ENCODE measurements at places on chromosomes 6 and 20. TPM values are rescaled to one million over a fixed set of nuclear protein-coding genes. Genes with fewer than 3 reads are reported as not detected.

MAS1 gene
- not detected for total RNA-seq

PNISR gene
- 28.8 TPM for total RNA-seq

SMOC2 gene
- total RNA-seq, result not detected

ALDH8A1 gene
- 0.10 TPM for total RNA-seq

GLP1R gene
- total RNA-seq, result not detected

KIAA1755 gene
- total RNA-seq, result 0.21 TPM

CCN5 gene
- 27.9 TPM for total RNA-seq

LSM2 gene
- total RNA-seq, result 59.0 TPM

SCUBE3 gene
- total RNA-seq, result 0.05 TPM

C20orf141 gene
- total RNA-seq, result 0.29 TPM

HLA-DOB gene
- total RNA-seq, result 0.13 TPM

OSTM1 gene
- 25.2 TPM for total RNA-seq

RAET1L gene
- 0.44 TPM for total RNA-seq

FLRT3 gene
- 1.9 TPM for total RNA-seq

MAP1LC3A gene
- total RNA-seq, result 30.5 TPM

RPS6KA2 gene
- total RNA-seq, result 0.16 TPM

KIAA0408 gene
- total RNA-seq, result 5.3 TPM

PGC gene
- 0.08 TPM for total RNA-seq

MAP3K5 gene
- 2.2 TPM for total RNA-seq

ERVFRD-1 gene
- not detected for total RNA-seq

NTSR1 gene
- total RNA-seq, result 0.10 TPM

STMND1 gene
- total RNA-seq, result not detected

CDKN1A gene
- total RNA-seq, result 309 TPM

NNAT gene
- total RNA-seq, result not detected

FOXA2 gene
- total RNA-seq, result 17.8 TPM

MEP1A gene
- not detected for total RNA-seq

GRM1 gene
- total RNA-seq, result 0.02 TPM

THBD gene
- 113 TPM for total RNA-seq

TULP4 gene
- total RNA-seq, result 6.3 TPM

GABBR1 gene
- total RNA-seq, result 3.7 TPM

PTGIS gene
- not detected for total RNA-seq

MATN4 gene
- total RNA-seq, result 0.16 TPM

LY6G5C gene
- 1.3 TPM for total RNA-seq

SCAF8 gene
- 17.0 TPM for total RNA-seq

DLK2 gene
- 8.1 TPM for total RNA-seq

LST1 gene
- total RNA-seq, result not detected

ULBP2 gene
- total RNA-seq, result 3.2 TPM

RNF182 gene
- total RNA-seq, result 3.1 TPM

ABCC10 gene
- 9.4 TPM for total RNA-seq

DDR1 gene
- 54.3 TPM for total RNA-seq

AIG1 gene
- 24.4 TPM for total RNA-seq

NOX3 gene
- not detected for total RNA-seq

C6orf132 gene
- total RNA-seq, result 2.8 TPM

USP49 gene
- total RNA-seq, result 1.1 TPM

MDFI gene
- 0.67 TPM for total RNA-seq

ABHD16B gene
- not detected for total RNA-seq

Data from A549 treated with Hydrocortisone at 1 μM for 4 hours (cell line).